Stimulated activated naive CD8-positive, alpha-beta T cell treated with anti-CD3 and anti-CD28 coated beads, Interleukin-15, amount 100 ng/mL, for 72 hours (primary cell): ENCODE measurements at places on chromosomes 2 and 18.
A peak's percentile ranks its signal among the peaks of the same experiment; 100 is the strongest.

- DNase-seq = no peak
Observed at GRCh38 chr2:43636621-43637020, 439 bp upstream of the PLEKHH2 start.

GRCh38 chr2:174815526-174815925 lies 51.3 kb upstream of the CHRNA1 start:
- DNase-seq = no peak

GRCh38 chr2:45763255-45763654 lies 111.8 kb downstream of the PRKCE start:
- no peak for DNase-seq

- DNase-seq = no peak
Observed at GRCh38 chr2:112949456-112949855, 28.4 kb upstream of the IL36G start.

GRCh38 chr2:118085173-118086023 lies 2.9 kb upstream of the INSIG2 start:
- no peak for DNase-seq

- DNase-seq = peak; percentile 78
Observed at GRCh38 chr2:240622531-240623235, 2.6 kb upstream of the GPR35 start.

GRCh38 chr2:157418239-157418641 lies 25.6 kb downstream of the CYTIP start:
- DNase-seq = peak; percentile 42

DNA sequence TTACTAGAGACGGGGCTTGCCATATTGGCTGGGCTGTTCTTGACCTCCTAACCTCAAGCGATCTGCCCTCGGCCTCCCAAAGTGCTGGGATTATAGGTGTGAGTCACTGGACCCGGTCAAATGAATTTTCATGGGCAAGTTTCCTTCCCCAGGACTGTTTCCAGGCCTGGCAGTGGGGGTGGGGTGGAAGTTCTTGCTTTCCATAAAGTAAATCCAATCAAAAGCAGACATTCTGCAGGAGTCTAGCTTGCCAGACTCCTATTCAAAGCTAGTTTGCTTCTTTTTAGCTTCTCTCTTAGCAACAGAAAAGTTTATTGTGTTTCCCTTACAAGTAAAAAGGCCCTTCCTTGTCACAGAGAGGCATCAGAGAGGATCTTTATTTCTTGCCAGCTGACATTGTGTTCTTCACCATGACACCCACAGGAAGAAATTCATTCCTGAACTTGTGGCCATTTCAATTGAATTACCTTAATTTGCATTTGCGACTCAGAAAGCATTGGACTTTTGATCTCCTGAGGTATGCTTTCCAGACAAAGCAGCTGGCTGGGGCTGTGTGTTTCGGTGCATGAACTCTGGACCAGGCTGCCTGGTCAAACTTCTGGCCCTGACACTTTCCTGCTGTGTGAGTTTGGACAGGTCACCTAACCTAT lies 37.9 kb downstream of the LYPD1 start:
- no peak for DNase-seq

- DNase-seq = no peak
Observed at GRCh38 chr2:208269091-208269490, 3.0 kb downstream of the PIKFYVE start.

DNA sequence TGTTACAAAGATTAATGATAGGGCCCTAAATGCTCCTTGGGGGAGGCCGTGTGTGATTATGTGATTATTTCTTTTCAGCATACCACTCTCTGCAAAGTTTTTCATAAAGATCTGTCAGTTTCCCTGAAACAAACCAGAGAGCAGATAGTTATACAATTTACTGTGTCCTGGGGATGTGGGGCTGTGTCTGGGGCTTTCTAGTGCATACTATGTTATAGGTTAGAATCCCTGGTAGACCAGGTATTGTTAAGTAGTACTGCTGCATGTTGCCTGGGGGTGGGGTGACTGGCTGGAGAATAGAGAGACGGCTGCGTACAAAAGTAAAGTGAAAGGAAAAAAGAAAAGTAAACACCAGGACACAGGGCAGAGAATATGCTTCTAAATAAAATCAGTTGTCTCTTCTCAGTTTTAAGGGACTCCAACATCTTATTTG lies 3.3 kb upstream of the CCBE1 start:
- no peak for DNase-seq

GRCh38 chr2:148590612-148591011 lies 53.9 kb upstream of the EPC2 start:
- no peak for DNase-seq

GRCh38 chr2:25757906-25758305 lies 84.5 kb upstream of the DTNB start:
- DNase-seq = no peak

GRCh38 chr2:56222481-56222880 lies 38.7 kb downstream of the CCDC85A start:
- DNase-seq = no peak

DNA sequence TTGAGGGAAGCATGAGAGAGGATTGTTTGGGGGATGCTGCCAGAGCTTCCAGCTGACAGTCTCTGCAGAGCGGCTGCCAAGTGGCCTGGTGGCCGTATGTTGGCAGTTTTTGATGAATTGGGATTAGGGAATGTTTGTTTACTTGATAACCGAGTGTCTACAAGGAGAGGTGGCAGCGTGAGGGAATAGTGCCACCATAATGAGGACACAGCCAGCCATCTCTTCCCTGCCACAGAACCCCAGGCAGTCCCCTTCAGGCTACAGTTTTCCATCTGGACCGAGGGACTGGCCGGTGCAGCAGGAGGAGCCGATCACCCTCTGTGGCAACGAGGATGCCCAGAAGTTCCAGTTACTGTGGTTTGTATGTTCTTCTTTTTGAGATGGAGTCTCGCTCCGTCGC lies 55.2 kb downstream of the TRAPPC12 start:
- DNase-seq = no peak

DNA sequence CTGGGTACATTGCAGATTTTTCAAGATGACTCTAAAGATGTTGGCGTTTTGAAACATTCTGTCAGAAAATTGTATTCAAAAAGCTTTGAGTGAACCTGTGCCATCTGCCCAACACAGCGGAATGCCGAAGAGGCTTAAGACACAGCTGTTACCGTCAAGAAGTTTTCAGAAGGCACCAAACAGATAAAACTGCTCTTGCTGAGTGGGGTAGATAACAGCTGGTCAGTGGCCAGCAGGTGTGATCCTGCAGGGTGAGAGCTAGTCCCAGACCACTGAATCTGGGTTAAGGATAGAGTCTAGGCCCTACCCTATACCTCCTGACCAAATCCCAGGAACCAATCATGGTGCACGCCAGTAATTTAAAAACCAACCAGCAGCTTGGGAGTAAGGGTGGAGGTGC lies 60.5 kb upstream of the B3GNT7 start:
- DNase-seq = no peak

DNA sequence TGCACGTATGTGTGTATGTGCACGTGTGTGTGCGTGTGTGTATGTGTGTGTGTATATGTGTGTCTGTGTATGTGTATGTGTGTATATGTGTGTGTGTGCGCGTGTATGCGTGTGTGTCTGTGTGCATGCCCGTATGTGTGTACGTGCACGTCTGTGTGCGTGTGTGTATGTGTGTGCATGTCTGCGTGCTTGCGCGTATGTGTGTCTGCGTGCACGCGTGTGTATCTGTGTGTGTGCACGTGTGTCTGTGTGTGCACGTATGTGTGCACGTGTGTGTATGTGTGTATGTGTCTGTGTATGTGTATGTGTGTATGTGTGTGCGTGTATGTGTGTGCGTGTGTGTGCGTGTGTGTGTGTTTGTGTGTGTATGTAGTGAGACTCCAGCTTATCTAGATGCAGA lies 97.5 kb upstream of the SPATS2L start:
- DNase-seq = no peak

- DNase-seq = no peak
Observed at GRCh38 chr2:66561645-66562303, 126.8 kb downstream of the MEIS1 start.

GRCh38 chr2:1446301-1446700 lies 33.0 kb downstream of the TPO start:
- no peak for DNase-seq

DNA sequence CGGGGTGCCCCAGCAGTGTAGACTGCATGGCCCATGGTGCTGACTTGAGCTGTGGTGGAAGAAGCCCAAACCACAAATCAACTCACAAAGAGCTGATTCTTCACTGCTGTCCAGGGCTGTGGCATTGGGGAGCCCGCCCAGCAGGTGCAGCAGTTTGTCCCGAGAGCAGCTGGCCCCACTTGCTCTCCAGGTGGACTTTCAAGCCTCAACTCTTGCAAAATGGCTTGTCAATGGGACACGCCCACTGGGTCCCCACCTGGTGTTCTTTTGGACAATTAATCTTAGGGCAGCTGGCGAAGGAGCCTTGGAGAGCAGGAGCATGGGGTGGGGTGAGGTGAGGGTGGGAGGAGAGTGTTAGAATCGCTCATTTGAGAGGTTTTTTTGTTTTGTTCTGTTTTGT lies 117.9 kb downstream of the MYCN start:
- DNase-seq = no peak

GRCh38 chr2:141506135-141506534 lies 624.7 kb downstream of the LRP1B start:
- DNase-seq = no peak

- no peak for DNase-seq
Observed at GRCh38 chr2:62034715-62035114, 129.2 kb downstream of the COMMD1 start.

DNA sequence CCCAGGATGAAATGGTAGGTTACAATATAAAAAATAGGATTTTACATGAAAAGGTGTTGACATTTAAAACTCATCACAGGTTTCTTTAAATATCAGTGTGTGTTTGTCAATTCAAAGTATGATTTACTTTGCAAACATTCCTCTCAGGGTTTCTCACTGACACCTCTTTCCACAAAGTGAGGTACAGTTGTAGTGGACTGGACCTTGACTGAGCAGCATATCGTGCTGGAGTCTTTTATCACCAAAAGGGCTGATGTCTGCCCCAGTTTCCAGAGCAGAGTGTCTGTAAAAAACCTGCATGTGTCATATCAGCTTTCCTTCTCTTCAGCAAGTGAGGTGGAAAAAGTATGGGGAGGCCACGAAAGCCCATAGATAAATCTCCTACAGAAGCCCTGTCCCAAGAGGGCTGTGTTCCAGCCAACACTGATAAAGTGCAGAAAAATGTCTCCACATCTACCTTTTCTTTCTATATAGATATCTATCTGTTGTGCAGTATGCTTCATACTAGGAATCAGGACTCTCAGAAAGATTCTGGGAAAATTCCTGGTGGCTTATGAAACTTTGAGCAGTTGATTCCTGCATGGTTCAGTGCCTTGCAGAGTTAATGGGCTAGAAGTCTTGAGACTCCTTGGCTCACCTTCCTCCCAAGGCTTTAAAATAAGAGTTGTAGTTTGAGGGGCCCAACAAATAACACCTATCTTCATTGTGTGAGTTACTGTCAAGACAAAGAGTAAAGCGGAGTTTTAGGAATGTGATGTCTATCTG lies 6.9 kb downstream of the ACYP2 start:
- no peak for DNase-seq

GRCh38 chr2:138502255-138503086 lies 901 bp downstream of the SPOPL start:
- DNase-seq = no peak

DNA sequence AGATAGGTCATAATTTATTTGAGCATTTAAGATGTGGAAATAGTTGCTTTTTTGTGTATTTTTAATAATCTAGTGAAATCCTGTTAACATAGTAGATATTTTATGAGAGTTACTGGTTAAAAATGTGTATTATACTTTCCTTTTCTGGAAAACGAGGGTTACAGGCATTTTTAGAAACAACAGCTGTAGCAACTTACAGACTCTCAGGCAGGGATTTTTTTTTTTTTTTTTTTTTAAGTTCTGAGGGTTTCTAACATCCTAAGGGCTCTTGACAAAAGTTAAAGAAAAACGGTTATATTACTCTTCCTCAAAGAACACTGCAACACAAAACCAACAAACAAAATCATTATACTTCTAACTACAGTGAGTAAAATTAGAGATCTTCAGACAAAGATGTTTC lies 205.9 kb downstream of the ACKR3 start:
- no peak for DNase-seq

GRCh38 chr2:210162466-210163124 lies 8.6 kb downstream of the KANSL1L start:
- no peak for DNase-seq

- peak; percentile 15 for DNase-seq
Observed at GRCh38 chr2:178990533-178991241, 59.2 kb downstream of the CCDC141 start.

DNA sequence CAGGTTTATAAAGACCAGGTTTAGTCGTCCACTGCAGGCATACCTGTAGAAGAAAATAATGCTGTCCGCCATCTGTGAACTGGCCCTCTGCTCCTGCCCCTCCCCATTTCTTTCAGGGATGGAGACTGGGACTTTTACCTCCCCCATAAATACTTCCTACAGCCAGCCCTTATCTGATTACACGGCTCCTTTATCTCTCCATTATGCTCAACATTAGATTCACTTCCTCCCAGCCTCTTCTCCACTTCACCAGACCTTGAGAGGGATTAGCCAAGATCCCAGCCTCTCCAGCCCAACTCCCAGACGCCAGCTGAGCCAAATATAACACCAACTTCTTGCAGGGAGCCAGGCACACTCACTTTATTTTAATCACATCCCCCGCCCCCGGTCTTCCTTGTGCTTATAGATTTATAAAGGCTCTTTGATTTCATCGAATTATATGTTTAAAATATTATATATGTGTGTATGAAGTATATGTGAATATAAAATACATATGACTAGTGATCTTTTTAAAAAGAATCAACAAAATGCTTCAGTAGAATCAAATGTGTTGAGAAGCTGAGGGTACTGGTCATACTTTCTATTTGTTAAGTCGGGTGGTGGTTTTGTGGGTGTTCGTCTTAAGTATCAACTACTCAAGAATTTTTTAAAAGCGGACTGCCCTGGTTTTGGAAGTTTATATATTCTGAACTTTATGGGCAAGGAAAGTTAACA lies 81.0 kb downstream of the SPRED2 start:
- no peak for DNase-seq

- no peak for DNase-seq
Observed at GRCh38 chr18:79640064-79640672, 39.4 kb upstream of the CTDP1 start.

GRCh38 chr2:208466151-208466919 lies 59.7 kb downstream of the PTH2R start:
- peak; percentile 9 for DNase-seq

DNA sequence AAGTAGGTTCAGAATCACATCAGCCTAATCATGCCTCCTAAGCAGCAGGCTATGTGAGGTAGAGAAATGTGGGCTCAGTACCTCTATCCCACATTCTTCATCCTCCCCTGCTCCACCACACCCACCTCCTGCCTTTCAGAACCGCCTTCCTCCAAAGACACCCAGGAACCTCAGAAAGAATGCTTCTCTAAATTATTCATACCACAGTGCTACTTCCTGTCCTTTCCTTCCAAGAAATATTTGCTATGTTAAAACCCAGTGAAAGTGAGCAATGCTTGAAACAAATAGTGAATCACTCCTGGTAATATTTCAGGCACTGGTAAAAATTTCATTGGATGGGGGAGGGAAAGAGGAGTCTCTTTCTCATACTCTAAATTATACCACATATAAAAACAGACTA lies 24.0 kb upstream of the CREB1 start:
- no peak for DNase-seq

- no peak for DNase-seq
Observed at GRCh38 chr2:240369801-240370585, 65.5 kb upstream of the GPC1 start.

- DNase-seq = no peak
Observed at GRCh38 chr2:44674473-44675284, 266.8 kb upstream of the SIX3 start.

- DNase-seq = no peak
Observed at GRCh38 chr2:11738589-11739436, 7.6 kb upstream of the LPIN1 start.
